HEK293T (cell line): ENCODE measurements at places on chromosomes 16 and 17.

DNA sequence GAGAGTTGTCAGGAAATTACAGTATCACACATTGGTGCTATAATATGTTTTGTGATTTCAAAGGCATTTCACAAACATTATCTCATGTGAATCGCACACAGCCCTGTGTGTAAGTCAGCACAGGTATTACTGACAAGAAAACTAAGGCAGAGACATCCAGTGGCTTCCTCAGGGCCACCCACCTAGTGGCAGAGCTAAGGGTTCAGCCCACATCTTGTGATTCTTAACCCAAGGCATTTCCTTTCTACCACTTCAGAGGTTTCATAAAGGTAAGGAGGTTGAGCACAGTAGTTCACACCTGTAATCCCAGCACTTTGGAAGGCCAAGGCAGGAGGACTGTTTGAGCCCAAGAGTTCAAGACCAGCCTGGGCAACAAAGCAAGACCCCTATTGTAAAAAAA, 58.2 kb downstream of the STX8 start:
- no peak for DNase-seq

DNA sequence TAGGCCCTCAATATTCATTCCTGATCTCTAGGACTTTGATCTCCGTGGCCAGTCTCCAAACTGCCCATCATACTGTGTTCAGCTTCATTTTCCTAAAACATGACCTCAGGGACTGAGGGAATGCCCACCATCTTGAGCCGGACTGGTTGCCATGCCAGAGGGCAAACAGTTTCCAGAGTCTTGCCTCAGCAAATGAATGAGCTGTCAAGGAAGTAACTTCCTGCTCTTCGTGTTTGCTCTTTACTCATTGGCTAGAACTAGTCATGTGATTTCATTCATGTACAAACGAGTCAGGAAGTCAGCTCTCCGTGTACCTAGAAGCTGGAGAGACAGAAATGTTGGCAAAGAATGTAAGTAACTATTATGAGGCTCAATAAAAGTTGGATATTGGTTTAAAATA, 50.2 kb downstream of the ANKFN1 start:
- peak; percentile 37 for DNase-seq

GRCh38 chr17:50944054-50944901, 78.1 kb upstream of the TOB1 start:
- DNase-seq: peak; percentile 60

DNA sequence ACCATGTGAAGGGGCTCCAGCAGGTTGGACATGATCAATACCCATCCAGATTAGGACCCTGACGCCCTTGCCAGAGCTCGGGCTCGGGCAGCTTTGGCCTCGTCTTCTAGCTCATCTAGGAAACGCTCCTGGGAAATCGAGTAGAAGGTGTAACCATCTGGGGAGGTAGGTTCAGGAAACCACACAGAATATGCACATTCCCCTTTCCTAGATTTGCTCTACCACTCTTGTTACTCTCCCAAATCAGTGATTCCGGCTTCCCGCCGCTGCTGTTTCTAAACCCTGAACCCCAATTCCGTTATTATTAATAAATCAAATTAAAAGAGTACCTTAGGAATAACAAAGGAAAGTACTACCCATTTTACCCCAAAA, 507 bp downstream of the COA3 start:
- no peak for DNase-seq

DNA sequence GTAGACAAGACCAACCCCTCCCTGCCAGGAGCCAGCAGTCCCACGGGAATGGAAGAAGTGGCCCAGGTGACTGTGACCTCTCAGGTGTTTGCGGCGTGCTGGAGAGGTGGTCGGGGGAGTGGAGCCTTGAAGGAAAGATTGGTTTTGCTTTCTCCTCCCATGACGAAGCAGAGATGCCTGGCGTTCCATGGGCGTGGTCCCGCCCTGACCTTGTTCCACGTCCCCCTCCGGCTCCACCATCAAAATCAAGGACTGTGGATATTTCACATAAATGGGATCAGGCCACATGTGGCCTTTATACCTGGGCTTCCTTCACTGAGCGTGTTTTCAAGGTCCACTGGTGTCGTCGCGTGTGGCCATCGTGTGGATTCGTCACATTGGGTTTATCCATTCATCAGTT, 270.6 kb upstream of the TNRC6C start:
- DNase-seq: no peak

DNA sequence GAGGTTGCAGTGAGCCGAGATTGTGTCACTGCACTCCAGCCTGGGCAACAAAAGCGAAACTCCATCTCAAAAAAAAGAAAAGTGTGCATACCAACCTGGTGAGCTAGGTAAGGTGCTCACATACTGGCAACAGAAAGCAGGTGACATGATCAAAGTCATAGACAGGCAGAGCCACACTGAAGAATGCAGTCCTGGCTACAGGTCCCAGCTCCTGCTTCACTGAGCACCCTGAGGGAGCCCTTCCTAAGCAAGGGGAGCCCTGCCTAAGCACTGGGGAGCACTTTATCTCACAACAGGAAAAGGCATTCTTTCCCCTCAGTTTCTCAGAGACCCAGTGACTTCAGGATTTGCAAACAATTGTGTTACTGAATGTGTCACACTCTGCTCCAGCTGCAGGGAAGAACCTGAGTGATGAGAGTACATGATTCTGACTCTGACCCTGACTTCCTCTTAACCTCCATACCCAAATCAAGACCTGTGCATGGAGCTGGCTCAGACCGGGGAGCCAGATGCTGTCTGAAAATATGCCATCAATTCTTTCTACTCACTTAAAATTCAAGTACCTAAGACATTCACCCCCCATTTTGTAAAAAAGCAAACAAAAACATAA, 40.5 kb downstream of the ANKRD11 start:
- DNase-seq: no peak

- peak; percentile 17 for DNase-seq
These were observed 301.7 kb upstream of the N4BP1 start for GRCh38 chr16:48911700-48912099.
